ENCODE measurements at places on chromosomes 4 and X.

DNA sequence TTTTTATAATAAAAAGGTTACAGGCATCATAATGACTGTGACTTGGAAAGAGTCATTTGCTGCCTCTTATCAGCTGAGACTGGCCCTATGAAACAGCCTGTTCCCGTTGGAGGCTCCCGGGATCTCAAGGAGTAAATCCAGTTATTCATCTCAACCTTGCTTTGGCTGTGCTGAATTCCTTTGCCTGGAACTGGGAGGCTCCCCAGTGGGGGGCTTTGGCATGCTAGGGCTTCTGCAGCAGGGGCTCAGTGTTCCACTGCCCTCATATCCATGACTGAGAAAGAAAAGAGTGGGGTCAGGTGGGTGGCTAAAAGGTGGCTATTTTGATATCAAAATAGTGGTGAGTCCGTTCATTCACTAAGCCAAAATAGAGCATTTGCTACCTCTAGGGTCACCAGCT lies 71.2 kb downstream of the TRPC5 start:
- DNase-seq, result no peak

GRCh38 chrX:149825424-149825823 lies 43.7 kb downstream of the MAGEA9 start:
- no peak for DNase-seq

DNA sequence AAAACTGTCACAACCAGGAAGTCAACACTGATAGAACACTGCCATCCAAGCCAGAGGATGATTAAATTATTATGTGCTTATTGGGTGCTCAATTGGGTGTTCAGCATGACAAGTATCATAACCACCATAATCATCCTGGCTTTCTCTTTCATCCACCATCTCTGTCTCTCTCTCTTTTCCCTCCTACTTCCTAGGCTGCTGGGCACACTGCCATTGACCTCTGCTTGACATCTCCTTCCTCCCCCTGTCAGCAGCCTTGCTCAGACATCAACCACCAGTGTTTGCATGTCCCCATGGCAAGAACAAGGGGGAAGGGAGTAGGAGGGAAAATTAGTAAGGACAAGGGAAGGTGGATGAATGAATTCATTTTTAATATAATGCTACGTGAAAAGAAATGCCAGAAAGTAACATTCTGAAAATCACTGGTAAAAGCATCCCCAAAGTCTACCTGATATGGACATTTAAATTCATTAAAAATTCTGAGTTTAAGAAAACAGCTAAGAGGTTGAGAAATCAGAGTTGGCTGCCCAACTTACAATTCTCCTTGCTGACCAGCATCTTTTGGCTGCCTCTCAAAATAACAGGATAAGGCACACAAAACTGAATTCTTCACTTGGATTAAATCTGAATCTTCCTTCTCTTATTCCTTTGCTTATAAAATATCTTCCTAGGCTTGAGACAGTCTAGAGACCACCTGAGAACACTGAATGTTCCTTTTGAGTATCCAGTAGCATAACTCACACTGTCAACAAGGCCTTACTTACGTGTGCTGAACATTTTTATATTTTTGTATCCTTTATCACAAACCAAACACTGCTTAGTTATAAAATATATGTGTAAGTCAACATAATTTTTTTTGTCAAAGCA lies 48.5 kb downstream of the SNCA start:
- no peak for DNase-seq

GRCh38 chr4:2337131-2337723 lies 75.3 kb upstream of the MXD4 start:
- DNase-seq, result no peak

- DNase-seq, result no peak
Observed at GRCh38 chrX:13369256-13370030, 49.6 kb upstream of the ATXN3L start.
